ENCODE measurements at places on chromosomes 3 and 15.

- DNase-seq, result no peak
These were observed 19.6 kb downstream of the CSRNP1 start for GRCh38 chr3:39133822-39134221.

GRCh38 chr3:105093371-105094252 lies 273.1 kb upstream of the ALCAM start:
- no peak for DNase-seq

DNA sequence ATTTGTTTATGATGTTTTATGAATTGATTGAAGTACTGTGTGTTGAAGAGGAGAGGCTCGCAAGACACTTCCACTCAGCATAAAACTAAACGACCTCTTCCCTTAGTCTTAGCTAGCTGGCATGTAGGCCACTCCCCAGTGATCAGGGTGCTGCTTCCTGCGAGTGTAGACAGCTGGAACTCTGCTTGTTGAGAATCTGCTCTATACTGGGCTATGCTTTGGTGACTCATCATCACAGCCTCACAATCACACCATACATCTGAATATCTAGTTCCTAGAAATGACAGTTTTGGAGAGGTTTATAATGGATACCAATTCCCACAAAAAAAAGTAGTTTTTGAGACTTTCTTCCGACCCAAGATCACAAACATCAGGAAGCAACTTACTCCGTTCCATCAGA lies 1.5 kb upstream of the SLC24A5 start:
- no peak for DNase-seq

GRCh38 chr3:129672412-129672811 lies 65.9 kb upstream of the PLXND1 start:
- DNase-seq, result no peak

DNA sequence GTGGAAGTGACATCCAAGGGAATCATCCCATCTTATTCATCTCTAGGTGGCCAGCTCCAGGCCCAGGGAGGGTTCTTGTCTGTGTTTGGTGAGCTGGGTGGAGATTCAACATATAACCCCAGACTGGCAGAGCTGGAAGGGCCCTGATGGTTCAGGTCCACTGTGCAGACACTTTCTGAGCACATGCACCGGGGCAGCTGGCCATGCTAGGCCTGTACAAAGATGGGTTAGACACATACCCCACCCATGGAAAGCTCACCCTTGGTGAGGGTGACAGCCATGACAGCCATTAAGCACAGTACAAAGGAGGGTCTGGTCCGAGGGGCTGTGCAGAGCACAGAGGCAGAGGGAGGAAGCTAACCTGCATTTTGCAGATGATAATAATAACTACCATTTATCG lies 100.4 kb downstream of the CORO2B start:
- no peak for DNase-seq

- DNase-seq, result no peak
These were observed 33.5 kb upstream of the ST6GAL1 start for GRCh38 chr3:186896875-186897274.

Measured in IMR-90 (cell line).